ENCODE measurements at places on chromosomes 16 and 17.

DNA sequence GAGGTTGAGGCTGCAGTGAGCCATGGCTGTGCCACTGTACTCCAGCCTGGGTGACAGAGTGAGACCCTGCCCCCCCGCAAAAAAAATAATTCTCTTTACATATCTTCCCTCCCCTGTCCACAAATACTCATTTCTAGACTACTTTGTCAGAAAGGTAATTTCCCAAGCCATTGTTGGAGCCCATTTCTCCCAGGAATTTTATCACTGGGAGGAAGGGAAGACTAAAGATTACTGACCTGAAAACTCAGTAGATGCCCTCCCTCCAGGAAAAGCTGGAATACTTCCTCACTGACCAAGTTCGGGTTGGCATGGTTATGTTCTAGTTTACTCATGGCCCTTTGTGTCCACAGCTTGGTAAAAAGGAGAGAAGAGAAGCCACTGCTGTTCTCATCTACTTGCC lies 4.1 kb downstream of the CALCOCO2 start:
- DNase-seq = no peak

DNA sequence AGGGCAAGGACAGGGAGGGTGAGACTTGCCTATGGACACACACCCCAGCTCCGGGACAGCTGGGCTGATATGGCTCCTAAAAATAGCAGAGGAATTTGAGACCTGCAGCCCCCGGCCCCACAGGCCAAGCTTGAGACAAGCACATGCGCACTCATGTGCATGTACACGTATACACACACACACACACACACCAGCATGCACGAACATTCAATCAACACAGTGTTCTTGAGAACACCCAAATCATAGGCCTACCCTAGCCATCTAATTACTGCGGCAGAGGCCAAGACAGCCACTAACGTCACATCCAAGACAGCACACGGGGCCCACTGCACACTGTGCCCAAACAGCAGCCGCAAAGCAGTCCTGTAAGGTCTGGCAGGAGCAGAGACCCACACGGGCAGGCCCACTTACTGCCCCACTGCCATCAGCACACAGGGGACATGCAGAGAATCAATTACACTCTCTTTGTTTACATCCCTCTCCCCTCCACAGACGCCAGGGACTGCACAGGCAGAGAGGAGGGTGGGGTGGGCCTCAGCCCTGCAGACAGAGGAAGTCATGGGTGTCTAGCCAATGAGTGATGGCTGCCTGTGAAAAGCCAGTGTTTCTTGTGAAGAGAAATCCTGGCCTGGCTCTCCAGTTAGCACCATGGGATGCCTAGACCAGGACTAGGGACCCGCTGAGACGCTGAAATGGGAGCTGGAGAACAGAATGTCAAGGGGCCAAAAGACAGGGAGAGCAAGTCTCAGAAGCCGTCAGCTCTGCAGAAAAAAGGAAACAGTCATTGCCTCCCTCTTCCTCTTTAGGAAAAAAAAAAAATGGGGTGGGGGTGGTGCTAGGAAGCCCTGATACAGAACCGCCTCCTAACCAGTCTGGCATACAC lies 39.3 kb downstream of the MYO18A start:
- DNase-seq = no peak

DNA sequence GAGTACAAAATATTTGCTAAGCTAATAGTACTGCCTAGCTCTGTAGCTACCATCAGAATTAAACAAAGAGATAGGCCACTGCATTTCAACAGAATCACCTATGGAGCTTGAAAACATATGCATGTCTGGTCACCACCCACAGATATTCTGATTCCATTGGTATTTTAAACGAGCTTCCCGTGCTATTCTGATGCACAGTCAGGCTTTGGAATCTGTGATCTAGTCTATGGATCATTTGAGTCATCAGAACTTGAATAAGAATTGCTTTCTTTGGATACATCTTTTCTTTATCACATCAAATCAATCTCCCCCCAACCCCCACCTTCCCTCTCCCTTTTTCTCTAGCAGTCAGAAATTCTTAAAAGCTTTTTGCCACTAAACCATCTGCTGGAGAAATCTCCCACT lies 124.7 kb downstream of the NPIPB5 start:
- no peak for DNase-seq

DNA sequence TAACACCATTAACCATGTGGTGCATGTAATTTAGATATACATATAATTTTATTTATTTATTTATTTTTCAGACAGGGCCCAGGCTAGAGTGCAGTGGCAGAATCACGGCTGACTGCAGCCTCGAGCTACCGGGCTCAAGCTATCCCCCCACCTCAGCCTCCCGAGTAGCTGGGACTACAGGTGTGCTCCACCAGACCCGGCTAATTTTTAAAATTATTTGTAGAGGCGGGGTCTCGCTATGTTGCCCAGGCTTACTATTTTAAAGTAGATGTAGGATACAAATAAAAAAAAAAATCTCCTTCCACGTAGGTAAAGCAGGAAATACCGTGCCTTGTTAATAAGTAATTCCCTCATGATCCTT lies 446 bp upstream of the COQ7 start:
- DNase-seq = no peak

DNA sequence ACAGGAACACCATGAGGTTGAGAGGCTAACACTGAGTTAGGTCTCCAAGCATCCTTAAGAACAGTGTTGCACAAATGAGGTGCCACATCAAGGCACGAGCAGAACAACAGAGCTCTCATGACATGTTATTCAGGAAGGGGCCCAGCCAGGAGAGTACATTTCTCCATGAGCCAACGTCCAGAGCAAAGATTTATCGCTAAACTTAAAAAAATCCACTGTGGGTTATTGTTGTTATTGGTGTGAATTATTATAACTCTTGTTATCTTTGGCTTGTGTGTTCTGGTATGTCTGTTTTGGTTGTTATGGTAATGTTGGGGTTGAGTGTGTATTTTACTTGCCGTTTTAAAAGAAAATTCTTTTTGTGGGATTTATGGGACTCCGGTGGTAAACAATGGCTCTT lies 68.9 kb upstream of the MSI2 start:
- DNase-seq = no peak

- DNase-seq = no peak
These were observed 23.2 kb downstream of the ITGB3 start for GRCh38 chr17:47276868-47277267.

- DNase-seq = no peak
These were observed 26.6 kb upstream of the SRCIN1 start for GRCh38 chr17:38632334-38632733.

- DNase-seq = no peak
These were observed 15.9 kb downstream of the TMEM235 start for GRCh38 chr17:78247304-78247703.

- DNase-seq = no peak
These were observed 12.8 kb downstream of the PHF12 start for GRCh38 chr17:28938552-28938951.

- no peak for DNase-seq
These were observed 138.2 kb downstream of the C16orf95 start for GRCh38 chr16:87178977-87179376.

GRCh38 chr17:17081304-17081940 lies 39.2 kb downstream of the MPRIP start:
- DNase-seq = no peak

DNA sequence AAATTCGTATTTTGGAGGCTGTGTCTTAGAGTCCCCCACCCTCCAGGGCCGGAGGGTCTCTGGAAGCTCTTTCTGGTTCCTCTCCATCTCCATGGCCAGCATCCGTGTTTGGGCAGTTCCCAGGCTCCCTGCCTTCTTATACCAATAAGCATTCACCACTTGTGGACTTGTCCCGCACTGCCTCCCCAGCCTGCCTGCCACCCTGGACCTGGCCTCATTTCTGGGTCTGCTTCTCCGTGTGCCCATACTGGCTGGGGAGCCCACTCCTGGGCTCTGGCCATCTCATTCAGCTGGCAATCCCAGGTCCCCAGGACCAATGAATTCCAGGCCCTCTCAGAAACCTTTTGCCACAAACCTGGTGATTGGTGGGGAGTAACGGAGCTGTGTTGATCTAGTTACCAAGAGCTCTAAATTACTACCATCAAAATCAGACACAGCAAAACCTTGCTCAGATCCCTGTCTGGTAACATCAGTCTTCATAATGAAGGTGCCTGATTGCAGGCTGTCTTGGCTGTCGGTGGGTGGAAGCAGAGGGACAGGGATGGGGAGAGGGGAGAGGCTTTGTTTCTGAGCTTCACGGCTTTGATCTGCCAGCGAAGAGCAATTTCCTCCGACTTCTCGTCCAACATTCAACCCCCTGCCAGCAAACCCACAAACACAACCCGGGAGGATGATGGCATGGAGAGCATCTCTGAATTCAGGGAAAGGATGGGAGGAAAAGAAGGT lies 27.7 kb upstream of the CRHR1 start:
- DNase-seq = no peak

Data from Panc1 (cell line).